Activated CD4-positive, alpha-beta T cell treated with anti-CD3 and anti-CD28 coated beads, Interleukin-2, Interleukin-4, amounts not matched to agents 100 ng/mL and 50 ng/mL, durations not matched to agents 16 hours and 8 hours (primary cell): ENCODE measurements at places on chromosomes 11 and 22.
A peak's percentile ranks its signal among the peaks of the same experiment; 100 is the strongest.

DNA sequence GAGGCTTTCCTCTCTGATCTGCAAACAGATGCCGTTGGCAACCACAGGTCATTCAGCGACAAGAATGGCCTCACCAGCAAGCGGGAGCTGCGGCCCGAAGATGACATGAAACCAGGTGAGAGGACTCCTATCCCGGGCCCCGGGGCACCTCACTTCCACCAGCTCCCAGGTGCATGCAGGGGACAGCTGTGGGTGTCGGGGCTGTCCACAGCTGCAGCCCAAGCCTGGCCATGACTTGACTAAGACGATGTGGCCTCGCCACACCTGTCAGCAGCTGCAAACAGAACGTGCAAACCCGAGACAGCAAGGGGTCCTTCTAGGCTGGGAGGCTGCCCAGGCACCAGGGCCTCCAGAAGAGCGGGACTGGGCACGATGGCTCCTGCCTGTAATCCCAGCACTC is 3.6 kb downstream of the GAL start:
- DNase-seq = no peak

DNA sequence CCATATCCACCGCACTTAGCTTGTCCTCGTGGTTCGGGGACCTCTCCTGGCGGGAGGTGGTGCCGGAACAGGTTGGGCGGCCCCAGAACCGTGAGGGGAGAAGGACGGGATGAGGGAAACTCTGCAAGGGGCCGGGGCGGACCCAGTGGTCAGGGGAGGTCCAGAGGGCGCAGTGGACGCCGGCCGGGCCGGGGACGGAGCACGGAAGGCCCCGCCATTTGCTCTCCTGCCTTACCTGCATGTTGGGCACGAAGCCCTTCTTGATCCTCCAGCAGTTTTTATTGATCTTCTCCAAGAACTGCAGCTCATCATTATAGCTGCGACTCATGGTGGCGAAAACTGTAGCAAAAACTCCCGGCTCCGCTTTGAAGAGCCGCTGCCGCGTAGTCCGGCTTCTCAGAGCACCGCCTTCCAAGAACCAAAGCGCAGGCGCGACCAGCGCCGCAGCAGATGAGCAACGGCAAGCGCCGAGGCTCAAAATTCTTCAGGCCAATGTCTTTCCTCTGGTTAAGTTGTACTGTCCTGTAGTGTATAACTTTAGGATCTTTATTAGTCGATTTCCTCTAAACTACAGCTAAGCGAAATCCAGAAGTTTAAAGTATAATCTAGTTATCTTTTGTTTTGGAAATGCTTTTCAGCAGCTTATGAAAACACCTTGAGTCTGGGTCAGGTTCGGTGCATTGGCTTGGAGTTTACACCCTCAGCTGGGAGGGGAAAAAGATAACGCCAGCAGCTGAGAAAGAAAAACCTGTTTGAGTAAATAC is at the start of gene RTCB:
Gene RTCB (minus strand): TSS at position 419 of the 764 bp plus-strand sequence. CDS start 91 bp downstream, at position 328.
- peak; percentile 91 for DNase-seq

DNA sequence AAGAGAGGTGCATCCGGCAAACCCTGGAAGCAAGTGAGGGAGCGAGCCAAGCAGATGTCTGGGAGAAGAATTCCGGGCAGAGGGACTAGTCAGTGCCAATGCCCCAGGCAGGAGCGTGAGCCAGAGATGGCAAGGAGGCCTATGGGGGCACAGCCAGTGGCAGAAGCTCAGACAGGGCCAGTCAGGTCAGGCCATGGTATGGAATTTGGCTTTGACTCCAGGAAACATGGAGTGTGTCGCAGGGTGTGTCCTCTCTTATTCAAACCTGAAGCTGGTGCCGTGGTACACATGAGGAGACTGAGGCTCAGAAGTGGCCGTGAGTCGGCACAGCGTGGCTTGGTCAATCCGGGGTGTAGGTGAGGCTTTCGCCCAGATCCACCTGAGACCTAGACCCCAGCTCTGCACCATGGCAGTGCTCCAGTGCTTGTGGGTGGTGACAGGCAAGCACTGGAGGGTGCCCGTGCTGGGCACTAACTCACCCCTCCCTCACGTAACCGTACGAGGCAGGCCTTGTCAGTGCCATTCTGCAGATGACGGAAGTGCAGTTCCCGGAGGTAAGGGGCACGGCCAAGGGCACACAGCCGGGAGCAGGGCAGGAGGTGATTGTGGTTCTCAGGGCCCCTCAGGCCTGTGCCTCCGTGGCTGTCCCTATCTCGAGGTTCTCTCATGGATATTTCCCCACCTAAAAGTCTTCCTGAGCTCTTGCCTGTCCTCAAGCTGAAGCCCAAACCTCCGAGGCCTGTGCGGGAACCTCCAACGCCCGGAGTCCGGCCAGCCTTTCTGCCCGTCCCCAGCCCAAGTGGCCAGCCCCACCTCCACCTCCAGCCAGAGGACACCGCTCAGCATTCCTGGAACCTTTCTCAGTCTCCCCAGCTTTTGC is 10.6 kb upstream of the SPI1 start:
- no peak for DNase-seq

GRCh38 chr11:17607591-17608570 is 60.8 kb downstream of the OTOG start:
- no peak for DNase-seq

DNA sequence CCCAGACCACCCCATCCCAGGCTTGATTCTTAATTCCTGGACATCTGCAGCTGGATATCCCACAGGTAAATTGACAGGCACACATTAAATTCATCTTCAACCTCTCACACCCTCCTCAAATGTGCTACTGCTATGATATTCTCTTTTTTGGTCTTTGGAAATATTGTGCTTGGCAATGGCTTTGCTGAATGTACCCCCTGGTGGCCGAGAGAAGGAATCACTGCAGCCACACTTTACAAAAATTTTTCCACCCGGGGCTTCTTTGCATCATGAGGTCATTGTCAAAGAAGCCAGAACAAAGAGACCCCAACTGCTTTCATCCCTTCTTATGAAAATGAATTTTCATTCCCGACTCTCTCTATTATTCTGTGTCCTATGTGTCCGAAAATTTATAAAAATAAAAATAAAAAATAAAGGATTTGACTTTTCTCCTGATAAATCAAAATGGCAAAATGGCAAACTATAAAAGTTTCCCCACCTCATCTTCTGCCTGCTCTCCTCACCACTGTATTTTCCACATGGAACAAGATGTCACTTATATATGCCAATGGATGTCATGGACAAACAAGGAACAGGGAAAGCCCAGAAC is 15.0 kb upstream of the CYB5R2 start:
- no peak for DNase-seq

- DNase-seq = no peak
Measured at GRCh38 chr11:2510626-2511402, 66.0 kb downstream of the KCNQ1 start.
